AML-193 (cell line): ENCODE measurements at places on chromosomes 12 and 14.
A peak's percentile ranks its signal among the peaks of the same experiment; 100 is the strongest.

DNA sequence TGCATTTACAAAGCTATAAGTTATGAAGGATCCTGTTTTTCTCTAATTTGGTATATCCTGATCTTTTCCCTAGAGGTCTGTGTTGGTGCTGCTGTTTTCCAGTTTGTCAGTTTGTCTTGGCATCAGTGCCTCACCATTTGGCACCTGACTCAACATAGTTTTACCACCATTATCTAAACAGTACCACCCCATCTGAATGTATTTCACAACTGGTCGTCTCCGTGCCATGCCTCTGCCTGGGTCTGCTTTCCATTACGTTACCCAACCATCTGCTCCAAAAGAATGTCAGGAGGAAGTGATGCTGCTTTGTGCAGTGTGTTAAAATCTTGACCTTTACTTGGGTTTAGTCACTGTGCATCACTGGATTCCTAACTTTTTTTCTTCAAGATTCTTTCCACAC, 129.3 kb upstream of the RASSF8 start:
- no peak for DNase-seq

GRCh38 chr14:39175445-39176262, 600 bp downstream of the PNN start:
- no peak for DNase-seq

DNA sequence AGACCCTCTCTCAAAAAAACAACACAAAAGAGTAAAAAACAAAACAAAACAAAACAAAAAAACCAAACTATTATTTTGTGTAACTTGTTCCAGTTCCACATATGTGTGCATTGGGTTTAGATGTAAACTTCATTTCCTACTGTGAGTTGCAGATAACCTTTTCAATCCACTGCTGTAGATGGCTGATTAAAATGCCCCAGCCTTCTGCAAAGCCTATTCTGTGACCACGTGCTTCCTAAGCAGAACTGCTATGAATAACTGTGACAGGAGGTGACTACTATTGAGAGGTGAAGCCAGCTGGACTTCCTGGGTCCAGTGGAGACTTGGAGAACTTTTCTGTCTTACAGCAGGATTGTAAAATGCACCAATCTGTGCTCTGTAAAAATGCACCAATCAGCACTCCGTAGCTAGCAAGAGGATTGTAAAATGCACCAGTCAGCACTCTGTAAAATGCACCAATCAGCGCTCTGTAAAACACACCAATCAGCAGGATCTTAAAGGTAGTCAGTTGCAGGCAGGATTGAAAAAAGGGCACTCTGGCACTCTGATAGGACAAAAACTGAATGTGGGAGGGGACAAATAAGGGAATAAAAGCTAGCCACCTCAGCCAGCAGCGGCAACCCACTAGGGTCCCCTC, 10.3 kb upstream of the ELK3 start:
- no peak for DNase-seq

GRCh38 chr12:110020956-110021355, 21.7 kb downstream of the ANKRD13A start:
- no peak for DNase-seq

GRCh38 chr12:53744751-53745150, 7.0 kb downstream of the CISTR start:
- DNase-seq, result no peak

GRCh38 chr12:3116106-3116844, 39.1 kb downstream of the TSPAN9 start:
- no peak for DNase-seq

GRCh38 chr14:54483846-54484245, 4.9 kb downstream of the GMFB start:
- DNase-seq, result no peak

- DNase-seq, result no peak
Observed at GRCh38 chr12:115074617-115075016, 390.6 kb upstream of the TBX3 start.

GRCh38 chr12:28191051-28192048, 1.1 kb downstream of the CCDC91 start:
- peak; percentile 37 for DNase-seq

DNA sequence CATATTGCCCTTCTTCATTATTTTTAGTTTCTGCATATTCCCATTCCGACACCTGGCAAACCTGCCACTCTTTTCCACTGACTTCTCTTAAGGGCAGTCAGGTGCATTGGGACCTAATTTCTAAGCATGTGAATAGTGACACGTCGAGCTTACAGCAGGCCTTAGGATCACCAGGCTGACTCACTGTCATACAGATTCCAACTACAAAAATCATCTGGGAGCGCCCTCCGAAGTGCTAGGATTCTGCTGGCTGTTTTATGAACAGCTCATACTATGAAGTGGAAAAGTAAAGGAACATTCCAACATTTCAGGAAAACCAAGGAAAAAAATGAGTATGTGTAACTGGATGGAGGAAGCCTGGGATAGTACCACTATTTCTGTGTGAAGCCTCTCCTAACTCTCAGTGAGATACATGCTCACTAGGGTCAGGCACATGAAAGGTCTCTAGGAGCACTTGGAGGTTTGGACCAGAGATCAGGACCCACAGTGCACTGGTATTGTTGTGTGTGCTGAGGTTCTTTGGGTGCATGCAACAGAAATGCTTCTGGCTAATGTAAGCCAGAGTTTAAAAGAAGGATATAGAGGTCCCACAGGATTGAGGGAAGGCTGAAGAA, 257.4 kb downstream of the ZFP36L1 start:
- no peak for DNase-seq

- no peak for DNase-seq
Observed at GRCh38 chr12:49491823-49492222, 47.0 kb upstream of the KCNH3 start.

DNA sequence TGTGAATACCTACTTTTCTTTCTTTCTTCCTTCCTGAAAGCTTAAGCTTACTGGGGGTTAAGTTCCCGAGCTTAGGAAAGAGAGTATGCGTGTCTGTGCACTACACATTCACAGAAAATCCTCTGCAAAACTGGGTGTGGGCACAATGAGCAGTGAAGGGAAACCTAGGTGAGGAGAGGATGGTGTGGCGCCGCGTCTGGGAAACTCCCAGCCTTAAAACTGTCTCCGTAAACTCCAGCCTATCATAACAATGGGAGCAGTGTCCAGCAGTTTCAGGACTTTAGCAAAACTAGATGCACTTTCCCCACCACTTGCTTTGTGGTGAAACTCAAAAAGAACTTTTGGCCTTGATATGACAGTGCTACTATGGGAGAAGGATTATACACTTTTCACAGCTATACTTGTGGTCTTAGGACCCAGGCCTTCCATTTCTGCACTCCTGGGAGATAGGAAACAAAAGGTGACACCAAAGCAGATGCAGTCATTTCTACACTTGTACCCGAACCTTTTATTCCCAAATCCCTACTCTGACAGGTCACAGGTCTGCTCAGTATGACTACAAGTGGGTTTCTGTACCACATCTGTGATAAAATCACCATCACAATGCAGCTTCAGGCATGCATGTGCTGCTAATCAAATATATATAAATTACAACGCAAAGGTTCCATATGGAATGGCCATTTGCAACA, 10.4 kb downstream of the AKAP5 start:
- DNase-seq, result no peak

- DNase-seq, result no peak
Observed at GRCh38 chr12:46461459-46461858, 88.9 kb upstream of the SLC38A2 start.

- DNase-seq, result no peak
Observed at GRCh38 chr12:6333566-6333965, 8.3 kb downstream of the TNFRSF1A start.

DNA sequence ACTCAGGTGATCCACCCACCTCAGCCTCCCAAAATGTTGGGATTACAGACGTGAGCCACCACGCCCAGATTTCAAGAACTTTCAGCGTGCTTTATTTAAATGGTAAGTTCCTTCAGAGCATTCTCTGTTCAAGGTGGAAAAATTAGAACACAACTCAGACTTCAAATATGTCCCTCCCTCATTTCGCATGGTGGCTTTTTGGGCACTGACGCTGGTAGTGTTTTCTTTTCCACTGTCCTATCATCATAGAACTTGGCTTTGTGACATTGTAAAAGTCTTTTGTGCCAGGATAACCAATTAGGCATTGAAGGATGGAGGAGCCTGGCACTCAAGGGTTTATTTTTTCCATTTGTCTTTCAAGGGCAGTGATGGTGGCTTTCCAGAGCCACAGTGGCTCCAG, 190.8 kb downstream of the NUAK1 start:
- DNase-seq, result no peak

DNA sequence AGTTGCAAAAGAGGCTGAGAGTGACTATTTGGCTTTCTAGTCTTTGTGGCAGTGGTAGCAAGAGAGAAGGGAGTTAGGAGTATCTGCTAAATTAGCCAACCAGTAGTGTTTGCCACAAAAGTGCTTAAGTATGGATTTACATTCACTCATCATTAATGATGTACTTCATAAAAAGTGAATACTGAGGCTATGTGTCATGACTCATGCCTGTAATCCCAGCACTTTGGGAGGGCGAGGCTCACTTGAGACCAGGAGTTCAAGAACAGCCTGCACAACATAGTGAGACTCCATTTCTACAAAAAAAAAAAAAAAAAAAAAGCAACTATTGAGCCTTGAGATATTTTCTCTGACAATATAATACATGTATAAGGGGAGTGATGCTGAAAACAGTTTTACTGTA, 36.8 kb downstream of the CCDC177 start:
- DNase-seq, result no peak

GRCh38 chr14:90336985-90337384, 5.2 kb upstream of the NRDE2 start:
- DNase-seq, result no peak

- DNase-seq, result peak; percentile 9
Observed at GRCh38 chr14:37903343-37904191, 304.1 kb upstream of the SSTR1 start.

- no peak for DNase-seq
Observed at GRCh38 chr12:64946132-64946829, 121.8 kb downstream of the TBC1D30 start.

GRCh38 chr12:49744363-49744885, 3.1 kb downstream of the TMBIM6 start:
- DNase-seq, result no peak

- no peak for DNase-seq
Observed at GRCh38 chr12:123762715-123763052, 583 bp downstream of the DNAH10 start.

- no peak for DNase-seq
Observed at GRCh38 chr14:105299654-105300541, 903 bp downstream of the BRF1 start.

DNA sequence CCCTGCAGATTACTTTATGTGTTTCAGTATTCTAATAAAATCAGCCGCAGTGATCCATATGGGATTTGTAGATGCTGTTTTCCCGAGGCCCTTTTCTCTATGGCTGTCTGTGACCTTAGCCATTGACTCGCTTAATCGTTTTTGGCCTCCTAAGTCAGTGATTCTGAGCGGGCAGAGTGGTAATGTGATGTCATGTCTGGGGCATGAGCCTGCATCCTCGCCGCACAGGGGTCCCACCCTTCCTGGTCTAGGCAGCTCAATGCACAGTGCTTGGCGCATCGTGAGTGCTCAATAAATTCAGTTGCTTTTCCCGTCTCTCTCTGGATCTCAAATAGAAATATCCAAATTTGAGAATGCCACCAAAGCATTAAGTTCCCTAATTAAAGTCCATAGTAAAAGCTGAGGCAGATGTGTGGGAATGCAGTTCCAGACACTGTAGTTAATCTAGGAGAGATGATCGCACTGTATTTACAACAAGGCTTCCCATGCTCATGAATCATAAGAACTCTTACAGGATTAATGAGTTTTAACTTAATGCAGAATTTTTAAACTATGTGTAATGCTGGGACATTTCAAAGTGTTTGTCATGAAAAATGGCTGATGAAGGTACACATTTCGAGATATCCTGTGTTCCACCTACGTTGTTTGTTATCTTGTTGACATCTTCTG, 29.3 kb downstream of the HMGA2 start:
- DNase-seq, result no peak

DNA sequence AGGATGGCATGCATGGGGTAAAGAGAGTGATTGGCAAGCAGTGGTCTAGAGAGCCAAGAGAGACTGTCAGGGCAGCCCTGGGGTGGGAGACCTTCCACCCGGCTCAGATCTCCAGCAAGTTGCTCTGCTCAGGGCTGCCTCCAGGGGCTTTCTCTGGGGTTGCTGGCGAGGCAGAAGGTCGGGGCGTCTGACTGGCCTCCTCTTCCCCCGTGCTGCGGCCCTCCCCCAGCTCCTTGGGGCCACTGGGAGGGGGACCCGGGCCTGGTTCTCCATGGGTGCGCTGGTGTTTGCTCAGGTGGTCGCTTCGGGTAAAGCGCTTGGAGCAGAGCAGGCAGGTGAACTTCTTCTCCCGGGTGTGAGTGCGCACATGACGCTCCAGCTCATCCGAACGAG, 6.6 kb upstream of the AAAS start:
- no peak for DNase-seq

GRCh38 chr12:64707362-64707761, 51.8 kb downstream of the GNS start:
- DNase-seq, result no peak

DNA sequence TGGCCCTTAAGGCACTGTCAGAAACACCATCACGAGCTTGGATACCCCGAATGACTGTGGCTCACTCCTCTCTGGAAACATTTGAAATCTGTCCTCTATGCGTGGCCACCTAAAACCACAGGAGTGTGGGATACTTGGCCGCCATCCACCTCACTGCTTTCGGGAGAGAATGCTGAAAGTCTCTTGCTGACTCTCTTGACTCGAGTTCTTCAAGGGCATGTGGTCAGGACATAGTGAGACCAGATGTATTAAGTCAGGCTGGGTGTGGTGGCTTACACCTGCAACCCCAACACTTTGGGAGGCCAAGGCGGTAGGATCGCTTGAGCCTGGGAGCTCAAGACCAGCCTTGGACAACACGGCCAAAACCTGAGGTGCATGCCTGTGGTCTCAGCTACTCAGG, 174.7 kb upstream of the ALG10B start:
- no peak for DNase-seq

DNA sequence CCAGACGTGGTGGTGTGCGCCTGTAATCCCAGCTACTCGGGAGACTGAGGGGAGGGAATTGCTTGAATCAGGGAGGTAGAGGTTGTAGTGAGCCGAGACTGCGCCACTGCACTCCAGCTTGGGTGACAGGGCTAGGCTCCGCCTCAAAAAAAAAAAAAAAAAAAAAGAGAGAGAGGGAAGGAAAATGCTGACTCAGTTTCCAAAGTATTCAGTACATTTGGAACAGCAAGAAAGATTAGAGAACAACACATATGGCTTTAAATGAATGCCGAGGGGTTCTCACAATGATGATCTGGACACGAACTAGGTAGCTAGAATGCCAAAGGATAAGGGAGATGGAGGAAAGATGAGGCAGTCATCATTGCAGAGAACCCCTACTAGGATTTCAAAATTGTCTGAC, 97.4 kb downstream of the NAV3 start:
- no peak for DNase-seq

DNA sequence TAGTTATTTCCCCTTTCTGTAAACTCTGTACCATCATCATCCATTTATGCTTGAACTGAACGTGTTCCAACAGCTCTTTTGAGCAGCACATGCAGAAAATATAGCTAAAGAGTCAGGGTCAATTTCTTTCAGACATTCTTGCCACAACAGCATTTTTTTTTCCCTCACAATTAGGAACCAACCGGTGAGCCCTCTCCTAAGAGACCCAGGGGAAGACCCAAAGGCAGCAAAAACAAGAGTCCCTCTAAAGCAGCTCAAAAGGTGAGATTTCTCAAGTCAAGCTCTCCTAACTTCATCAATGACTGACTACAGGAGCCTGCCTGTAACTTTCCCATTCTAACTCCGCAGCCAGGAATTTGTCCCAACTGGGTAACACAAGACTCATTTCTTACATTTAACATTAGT, 3.5 kb downstream of the HMGA2 start:
- no peak for DNase-seq
